Activated CD4-positive, CD25-positive, alpha-beta regulatory T cell (primary cell): ENCODE measurements at places on chromosomes 2 and 18.

DNA sequence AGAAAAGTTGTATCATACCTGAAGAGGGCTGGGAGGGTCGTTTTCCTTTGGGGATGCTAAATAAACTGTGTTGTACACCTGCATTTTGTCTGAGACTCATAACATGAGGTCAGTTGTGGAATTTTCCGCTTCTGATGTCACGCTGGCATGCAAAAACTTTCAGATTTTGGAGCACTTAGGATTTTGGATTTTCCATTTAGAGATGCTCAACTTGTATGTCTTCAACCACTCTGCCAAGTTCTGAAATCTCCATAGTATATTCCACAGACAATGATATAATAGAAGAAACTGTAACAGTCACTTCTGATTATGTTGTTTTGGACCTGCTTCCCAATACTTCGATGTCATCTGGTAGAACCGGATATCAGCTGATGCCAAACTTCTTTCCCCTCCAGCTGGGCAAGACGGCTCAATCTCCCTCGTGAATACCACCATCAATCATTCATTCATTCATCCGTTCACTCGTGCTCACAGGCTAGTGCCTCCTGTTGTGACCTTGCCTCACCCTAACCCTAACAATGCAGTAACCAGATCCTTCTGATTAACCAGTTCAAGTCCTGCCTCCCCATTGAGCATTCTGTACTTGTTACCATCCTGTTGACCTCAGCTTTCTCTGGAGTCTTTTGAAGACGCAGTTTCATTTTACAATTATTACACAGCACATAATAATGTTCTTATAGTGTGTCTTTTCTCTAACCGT lies 5.3 kb upstream of the PLEKHH2 start:
- no peak for DNase-seq

- no peak for DNase-seq
Measured at GRCh38 chr2:234393354-234393753, 103.5 kb downstream of the ARL4C start.

- no peak for DNase-seq
Measured at GRCh38 chr2:191800874-191801273, 46.0 kb downstream of the CAVIN2 start.

GRCh38 chr2:41920812-41921211 lies 127.0 kb upstream of the PKDCC start:
- no peak for DNase-seq

GRCh38 chr18:30527226-30527625 lies 515.3 kb downstream of the DSC3 start:
- DNase-seq = no peak

GRCh38 chr2:214699236-214699635 lies 110.2 kb downstream of the BARD1 start:
- DNase-seq = no peak

- no peak for DNase-seq
Measured at GRCh38 chr2:43897492-43897891, 58.7 kb downstream of the ABCG8 start.

DNA sequence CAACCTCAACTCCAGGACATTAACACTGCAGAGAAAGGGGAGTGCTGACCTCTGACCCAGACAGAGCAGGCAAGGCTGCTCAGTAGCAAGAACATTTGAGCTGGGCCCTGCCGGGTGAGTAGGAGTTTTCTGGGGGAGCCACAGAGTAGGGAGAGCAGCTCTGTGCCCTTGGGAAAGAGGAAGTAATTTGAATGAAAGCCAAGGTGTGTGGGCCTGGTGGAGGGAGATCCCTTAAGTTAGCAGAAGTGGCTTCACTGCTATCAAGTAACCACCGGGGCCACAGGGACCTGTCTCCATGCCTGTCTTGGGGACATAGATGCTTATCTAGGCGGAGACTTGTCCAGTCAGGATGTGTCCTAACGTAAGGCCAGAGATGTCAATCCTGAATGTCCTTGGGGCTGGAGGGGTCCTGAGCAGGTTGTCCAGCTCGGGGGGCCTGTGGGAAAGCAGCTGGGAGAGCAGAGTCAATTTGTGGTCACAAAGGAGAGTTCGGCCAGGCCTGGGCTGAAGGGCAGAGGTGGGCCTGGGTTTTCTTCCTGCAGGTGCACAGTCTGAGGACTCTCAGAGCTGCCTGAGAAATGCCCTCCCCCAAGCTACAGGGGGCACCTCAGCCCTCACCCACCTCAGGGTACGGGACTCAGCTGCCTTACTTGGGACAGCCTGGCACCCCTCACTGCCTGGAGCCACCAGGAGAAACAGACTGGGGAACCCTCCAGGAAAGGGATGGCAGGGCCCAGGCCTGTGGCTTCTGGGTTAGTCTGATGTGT lies 15.0 kb upstream of the OTOF start:
- DNase-seq = no peak

GRCh38 chr2:143564419-143564818 lies 435.2 kb downstream of the ARHGAP15 start:
- DNase-seq = no peak

DNA sequence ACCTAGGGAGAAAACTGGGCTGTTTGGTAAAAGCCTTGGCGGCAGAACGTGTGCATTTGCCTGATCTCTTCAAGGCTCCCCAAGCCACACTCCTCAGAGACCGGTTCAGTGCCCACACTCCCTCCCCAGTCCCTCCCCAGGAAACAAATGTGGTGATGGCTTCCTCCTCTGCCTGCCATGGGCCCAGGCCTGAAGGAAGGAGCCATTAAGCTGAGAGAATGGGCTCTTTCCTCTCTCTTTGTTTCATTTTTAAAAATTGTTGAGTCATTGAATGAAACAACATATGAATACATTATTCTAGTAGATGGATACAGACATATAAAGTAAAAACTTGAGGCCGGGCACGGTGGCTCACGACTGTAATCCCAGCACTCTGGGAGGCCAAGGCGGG lies 50.6 kb upstream of the YWHAQ start:
- DNase-seq = no peak

DNA sequence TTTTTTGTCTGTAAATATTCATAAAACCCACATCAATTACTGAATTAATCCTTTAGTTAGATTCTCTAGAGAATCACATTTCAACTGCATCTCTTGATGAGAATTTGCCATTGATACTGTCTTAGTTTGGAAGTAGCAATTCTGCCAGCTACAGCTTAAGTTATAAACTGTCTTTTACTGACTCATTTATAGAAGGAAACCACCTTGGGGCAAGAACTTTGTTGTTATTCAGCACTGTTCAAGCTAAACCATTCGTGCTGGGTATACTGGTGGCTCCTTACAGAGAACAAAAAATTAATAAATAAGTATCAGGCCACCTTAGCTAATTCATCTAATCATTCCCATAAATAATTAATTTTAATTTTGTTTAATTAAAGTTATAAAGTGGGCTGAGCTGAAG lies 1082.6 kb upstream of the CELF4 start:
- DNase-seq = no peak

DNA sequence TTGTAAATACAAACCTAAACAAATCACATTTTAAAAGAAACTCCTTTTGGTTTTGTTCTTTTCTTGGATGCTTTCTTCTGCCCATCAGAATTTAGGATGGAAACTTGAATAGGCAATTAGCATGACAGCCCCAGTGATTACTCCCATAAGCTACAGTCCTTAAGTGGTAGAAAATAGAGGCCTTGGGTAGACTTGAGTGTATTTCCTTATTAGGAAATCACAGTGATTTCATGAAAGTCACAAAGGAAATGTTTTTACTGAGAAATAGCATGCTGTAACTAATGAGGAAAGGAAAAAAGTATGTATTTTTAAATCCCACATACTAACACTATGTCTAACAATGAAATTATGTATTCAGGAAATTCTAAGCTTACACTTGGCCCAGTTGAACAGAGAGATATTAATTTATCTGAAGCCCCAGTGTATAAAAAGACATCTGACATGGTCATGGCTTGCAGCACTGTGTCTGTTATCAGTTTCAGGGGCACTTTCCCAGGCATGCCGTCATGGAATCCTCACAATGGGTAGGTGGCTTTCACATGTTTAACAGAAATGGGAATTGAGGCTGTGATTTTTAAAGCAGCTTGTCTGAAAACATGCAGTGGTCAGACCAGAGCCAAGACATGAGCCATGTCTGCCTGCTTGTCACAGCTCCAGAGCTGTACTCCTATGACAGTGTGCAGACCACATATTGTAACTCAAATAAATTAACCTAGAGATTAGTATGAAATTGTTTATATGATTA lies 79.7 kb upstream of the TRIB2 start:
- no peak for DNase-seq

- no peak for DNase-seq
Measured at GRCh38 chr2:238504181-238504931, 77.6 kb downstream of the ASB1 start.
